ENCODE measurements at places on chromosomes 5 and 9.

DNA sequence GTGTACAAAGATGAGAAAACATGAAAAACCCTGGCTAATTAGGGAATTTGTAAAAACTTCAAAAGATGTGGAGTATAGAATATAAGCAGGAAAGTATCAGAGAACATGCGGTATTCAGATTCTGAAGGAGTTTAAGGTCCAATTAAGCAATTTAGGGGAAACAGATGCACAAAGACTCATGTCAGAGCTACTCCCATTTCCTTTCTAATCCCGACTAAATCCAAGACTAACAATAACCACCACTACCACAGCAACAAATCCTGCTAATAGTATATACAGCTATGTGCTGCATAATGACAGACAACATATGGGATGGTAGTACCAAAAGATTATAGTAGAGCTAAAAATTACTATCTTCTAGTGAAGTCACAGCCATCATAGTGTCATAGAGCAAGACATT is 102.1 kb downstream of the LURAP1L start:
- no peak for DNase-seq

DNA sequence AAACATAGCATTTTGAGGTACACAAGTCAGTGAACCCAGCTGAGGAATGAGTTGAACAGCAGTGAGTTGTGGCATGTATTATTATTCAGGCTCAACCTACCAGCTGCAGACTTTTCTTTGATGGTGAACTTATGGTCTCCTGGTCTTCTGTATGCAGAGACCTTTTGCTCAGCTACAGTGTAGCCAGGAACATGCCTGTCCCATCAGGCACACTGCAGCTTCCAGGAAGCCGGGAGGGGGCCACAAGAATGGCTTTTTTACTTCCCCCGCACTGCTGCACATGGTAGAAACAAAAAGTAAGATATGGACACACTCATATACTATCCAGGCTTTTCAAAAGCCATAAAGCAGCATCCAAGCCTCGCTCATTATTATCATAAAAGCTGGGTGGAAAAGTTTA is 65.3 kb upstream of the PLPP1 start:
- no peak for DNase-seq

DNA sequence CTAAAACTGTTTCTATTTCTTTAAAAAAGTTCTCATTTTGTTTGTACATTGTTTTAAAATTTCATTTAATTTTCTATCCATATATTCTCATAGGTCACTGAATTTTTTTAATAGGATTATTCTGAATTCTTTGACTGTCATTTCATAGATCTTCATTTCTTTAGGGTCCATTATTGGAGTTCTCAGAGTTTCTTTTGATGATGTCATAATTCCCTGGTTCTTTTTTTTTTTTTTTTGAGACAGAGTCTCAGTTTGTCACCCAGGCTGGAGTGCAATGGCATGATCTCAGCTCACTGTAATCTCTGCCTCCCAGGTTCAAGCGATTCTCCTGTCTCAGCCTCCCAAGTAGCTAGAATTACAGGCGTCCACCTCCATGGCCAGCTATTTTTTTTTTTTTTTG is 89.9 kb downstream of the DMRT2 start:
- no peak for DNase-seq

- DNase-seq: no peak
Measured at GRCh38 chr5:175742290-175742994, 84.6 kb downstream of the HRH2 start.

DNA sequence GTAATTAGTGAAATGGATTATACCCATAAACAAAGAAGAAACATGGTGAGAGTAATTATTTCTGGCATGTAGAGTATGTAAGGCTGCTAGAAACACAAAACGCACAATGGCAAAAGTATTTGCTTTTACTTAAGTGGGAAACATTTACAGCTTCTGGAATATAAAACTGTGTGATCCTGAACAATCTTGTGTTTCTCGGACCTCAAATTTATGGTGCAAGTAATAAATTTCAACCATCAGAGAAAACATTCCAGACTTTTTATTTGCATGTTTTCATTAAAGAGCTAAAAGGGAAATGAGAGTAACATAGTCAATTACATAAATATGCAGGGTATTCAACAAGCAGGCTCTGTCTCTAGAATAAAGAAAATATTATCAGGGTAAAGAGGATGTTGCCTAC is 17.2 kb upstream of the PRR16 start:
- no peak for DNase-seq

- no peak for DNase-seq
Measured at GRCh38 chr5:57004800-57005199, 52.9 kb upstream of the MIER3 start.

DNA sequence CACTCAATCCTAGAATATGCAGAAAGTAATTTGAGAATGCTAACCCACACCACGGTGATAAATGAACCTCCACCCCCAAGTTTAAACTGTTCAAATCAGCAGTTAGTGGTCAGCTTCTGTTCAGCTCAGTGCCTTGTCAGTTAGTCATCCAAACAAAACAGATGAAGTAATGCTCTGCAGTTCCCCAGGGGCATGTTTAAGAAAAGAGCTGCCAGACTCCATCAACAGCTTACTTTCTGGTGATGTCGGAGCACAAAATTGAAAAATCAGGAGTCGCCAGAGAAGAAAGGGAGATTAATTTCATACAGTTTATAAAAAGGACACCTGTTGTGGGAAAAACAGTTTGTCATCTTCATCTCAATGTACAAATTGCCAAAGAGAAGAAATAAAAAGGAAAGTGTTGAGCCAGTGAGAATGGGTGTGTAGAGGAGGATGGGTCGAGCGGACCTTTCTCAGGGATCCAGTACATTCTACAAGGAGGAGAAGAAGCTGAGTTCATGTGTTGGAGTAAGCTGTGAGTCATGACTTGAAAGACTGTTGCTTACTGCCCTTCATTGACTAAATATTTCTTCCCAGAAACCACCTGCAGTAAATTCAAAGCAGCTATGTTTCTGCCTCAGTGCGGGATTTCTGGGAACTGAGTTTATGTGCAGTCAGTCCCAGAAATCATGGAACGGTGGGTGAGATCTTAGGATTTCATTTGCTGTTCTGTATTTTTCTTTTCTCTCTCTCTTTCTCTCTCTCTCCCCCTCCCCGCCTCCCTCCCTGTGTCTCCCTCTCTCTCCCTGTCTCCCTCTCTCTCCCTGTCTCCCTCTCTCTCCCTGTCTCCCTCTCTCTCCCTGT is 13.7 kb downstream of the TRIO start:
- no peak for DNase-seq

DNA sequence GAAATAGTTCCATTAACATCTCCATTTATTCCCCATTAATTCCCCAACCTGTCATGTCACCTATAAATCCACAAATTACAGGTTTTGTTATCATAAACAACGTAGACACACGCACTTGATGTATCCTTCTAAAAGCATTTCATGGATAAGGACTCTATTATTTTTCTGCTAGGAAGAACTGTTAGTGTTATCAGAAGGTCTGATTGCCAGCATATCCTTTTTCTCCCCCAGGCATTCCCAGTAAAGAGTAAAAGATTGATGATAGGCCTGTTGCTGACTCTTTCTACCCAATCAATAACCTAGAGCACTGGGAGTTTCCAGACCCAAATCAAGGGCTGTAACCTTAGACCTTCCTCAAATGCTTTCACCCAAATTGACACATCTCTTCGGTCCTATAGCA is 60.8 kb downstream of the RFK start:
- DNase-seq: no peak

DNA sequence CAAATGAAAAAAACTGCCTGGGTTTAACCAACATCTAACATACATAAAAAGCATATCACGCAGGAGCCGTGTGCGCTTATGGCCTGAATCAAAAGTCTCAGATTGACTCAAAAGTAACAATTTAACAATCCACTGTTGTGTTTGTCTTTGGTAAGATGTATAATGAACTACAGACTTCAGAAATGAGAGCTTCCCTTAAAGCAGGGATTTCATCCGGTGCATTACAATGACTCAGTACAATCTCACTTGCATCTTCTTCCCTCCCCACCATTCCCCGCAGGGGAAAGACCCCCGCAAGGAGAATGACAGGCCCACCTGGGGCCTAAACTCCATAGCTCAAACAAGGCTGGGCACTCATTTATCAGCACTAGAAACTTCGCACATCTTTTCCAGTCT is 1.4 kb downstream of the ZFR start:
- DNase-seq: no peak
